ENCODE measurements at places on chromosomes 6 and 20. TPM values are rescaled to one million over a fixed set of nuclear protein-coding genes. Genes with fewer than 3 reads are reported as not detected.

Gene PLEKHG1
- total RNA-seq = 45.2 TPM

Gene HBS1L
- 77.2 TPM for total RNA-seq

Gene SLC16A10
- 12.1 TPM for total RNA-seq

Gene RBPJL
- not detected for total RNA-seq

Gene C20orf202
- 0.18 TPM for total RNA-seq

Gene CCN5
- total RNA-seq = not detected

Gene HLA-F
- total RNA-seq = 2.4 TPM

Gene TCF21
- total RNA-seq = not detected

Gene CAGE1
- 0.18 TPM for total RNA-seq

Gene HAO1
- total RNA-seq = not detected

Gene ZNF184
- total RNA-seq = 16.3 TPM

Gene SLC2A10
- 8.0 TPM for total RNA-seq

Gene ROS1
- total RNA-seq = not detected

Gene CST5
- not detected for total RNA-seq

Gene OR12D3
- not detected for total RNA-seq

Gene OR2H1
- total RNA-seq = not detected

Gene NNAT
- total RNA-seq = 629 TPM

Gene CRISP2
- total RNA-seq = 0.54 TPM

Gene THEMIS
- total RNA-seq = 0.09 TPM

Gene LRFN2
- 5.4 TPM for total RNA-seq

Gene DTNBP1
- 7.3 TPM for total RNA-seq

Gene VWA7
- total RNA-seq = 0.36 TPM

Gene MLN
- total RNA-seq = not detected

Gene GPX5
- not detected for total RNA-seq

Gene PGC
- 0.36 TPM for total RNA-seq

Gene LPA
- 4.4 TPM for total RNA-seq

Gene CST1
- total RNA-seq = not detected

Gene BTN1A1
- not detected for total RNA-seq

Gene RRBP1
- total RNA-seq = 13.7 TPM

Gene MED23
- 61.7 TPM for total RNA-seq

Data from cerebellum (tissue), 4 donors.